Myocyte (in vitro differentiated cells): ENCODE measurements at places on chromosomes 2 and 18. TPM values are rescaled to one million over a fixed set of nuclear protein-coding genes. Genes with fewer than 3 reads are reported as not detected.

Gene CNGA3
- 0.10 TPM in 1 of 2 replicates, not detected in the other for total RNA-seq

Gene ATOH8
- 7.2 and 8.3 TPM in 2 replicates for total RNA-seq

Gene KATNAL2
- 10.4 and 13.9 TPM in 2 replicates for total RNA-seq

Gene HRH4
- 0.13 and 0.21 TPM in 2 replicates for total RNA-seq

Gene DOK6
- not detected in 2 replicates for total RNA-seq

Gene ZNF804A
- total RNA-seq: 0.05 TPM in 1 of 2 replicates, not detected in the other

Gene CPO
- total RNA-seq: not detected in 2 replicates

Gene CD302
- 5.7 and 6.3 TPM in 2 replicates for total RNA-seq

Gene C2orf81
- 0.26 and 1.4 TPM in 2 replicates for total RNA-seq

Gene FBXO48
- 0.83 and 1.0 TPM in 2 replicates for total RNA-seq

Gene RHOB
- 84.0 and 150 TPM in 2 replicates for total RNA-seq

Gene ITPRIPL1
- total RNA-seq: 0.29 TPM in 1 of 2 replicates, not detected in the other

Gene DSG1
- total RNA-seq: not detected in 2 replicates

Gene MC5R
- total RNA-seq: 0.21 TPM in 1 of 2 replicates, not detected in the other

Gene DCDC2C
- total RNA-seq: not detected in 2 replicates

Gene DSC2
- total RNA-seq: not detected in 2 replicates

Gene HOXD13
- not detected in 2 replicates for total RNA-seq

Gene SP9
- total RNA-seq: 0.05 and 0.16 TPM in 2 replicates

Gene CIAO1
- 101 and 125 TPM in 2 replicates for total RNA-seq

Gene IL36G
- total RNA-seq: not detected in 2 replicates

Gene C2orf66
- not detected in 2 replicates for total RNA-seq

Gene CHST9
- total RNA-seq: not detected in 2 replicates

Gene SLC9A4
- 0.24 and 0.42 TPM in 2 replicates for total RNA-seq

Gene LCT
- total RNA-seq: 0.16 TPM in 1 of 2 replicates, not detected in the other

Gene RTP5
- 0.08 TPM in 1 of 2 replicates, not detected in the other for total RNA-seq

Gene ANO7
- total RNA-seq: 0.45 TPM in 1 of 2 replicates, not detected in the other

Gene IL1RN
- not detected in 2 replicates for total RNA-seq

Gene ITGB6
- total RNA-seq: 145 and 152 TPM in 2 replicates

Gene CCDC93
- 16.2 and 17.4 TPM in 2 replicates for total RNA-seq

Gene ELOA2
- total RNA-seq: not detected in 2 replicates

Gene PRKAG3
- total RNA-seq: 49.9 and 65.9 TPM in 2 replicates

Gene SLC4A5
- total RNA-seq: 0.43 and 2.0 TPM in 2 replicates

Gene NAT8
- total RNA-seq: not detected in 2 replicates

Gene FBXO15
- total RNA-seq: 0.83 and 0.91 TPM in 2 replicates

Gene KIF1A
- total RNA-seq: 0.05 and 0.16 TPM in 2 replicates

Gene ACMSD
- not detected in 2 replicates for total RNA-seq

Gene FSHR
- 0.16 and 0.19 TPM in 2 replicates for total RNA-seq

Gene ZDBF2
- total RNA-seq: 23.4 and 30.1 TPM in 2 replicates

Gene FARSB
- 32.8 and 34.3 TPM in 2 replicates for total RNA-seq
